GM03348 (cell line): ENCODE measurements at places on chromosomes 13 and 19.

DNA sequence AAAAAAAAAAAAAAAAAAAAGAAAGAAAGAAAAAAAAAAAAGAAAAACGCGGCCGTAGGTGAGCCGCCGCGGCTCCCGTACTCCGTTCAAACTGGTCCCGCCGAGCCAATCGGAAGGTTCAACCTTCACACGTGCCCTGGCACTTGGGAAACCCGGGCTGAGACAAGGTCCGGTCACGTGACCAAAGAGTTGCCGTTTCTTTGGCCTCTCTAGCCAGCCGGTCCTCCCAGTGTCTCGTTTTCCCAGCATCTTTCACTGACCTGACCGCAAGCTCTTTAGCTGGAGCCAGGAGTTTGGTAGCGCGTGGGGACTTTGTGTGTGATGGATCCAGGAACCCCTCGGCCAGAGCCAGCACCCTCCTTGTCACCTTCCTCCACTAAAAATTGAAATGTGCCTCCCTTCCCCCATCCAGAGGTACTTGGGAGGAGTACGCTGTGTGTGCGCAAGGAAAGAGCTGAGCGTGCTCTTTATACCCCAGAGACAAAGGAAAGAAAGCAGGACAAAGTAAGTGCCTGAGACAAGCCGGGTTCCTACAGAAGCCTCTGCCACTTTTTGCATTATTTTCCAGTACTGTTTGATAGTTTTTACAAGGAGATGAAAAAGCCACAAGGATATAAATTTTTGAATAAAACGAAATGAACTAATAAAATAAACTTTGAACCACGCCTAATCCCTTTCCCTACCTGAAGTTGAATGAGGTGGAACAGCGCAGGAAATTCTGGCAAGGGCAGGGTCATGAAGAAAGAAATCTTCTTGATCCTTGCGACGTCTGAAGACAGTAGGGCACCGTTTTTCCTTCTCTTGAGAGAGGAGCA lies 959 bp downstream of the TNPO2 start:
- peak; percentile 97 for DNase-seq

DNA sequence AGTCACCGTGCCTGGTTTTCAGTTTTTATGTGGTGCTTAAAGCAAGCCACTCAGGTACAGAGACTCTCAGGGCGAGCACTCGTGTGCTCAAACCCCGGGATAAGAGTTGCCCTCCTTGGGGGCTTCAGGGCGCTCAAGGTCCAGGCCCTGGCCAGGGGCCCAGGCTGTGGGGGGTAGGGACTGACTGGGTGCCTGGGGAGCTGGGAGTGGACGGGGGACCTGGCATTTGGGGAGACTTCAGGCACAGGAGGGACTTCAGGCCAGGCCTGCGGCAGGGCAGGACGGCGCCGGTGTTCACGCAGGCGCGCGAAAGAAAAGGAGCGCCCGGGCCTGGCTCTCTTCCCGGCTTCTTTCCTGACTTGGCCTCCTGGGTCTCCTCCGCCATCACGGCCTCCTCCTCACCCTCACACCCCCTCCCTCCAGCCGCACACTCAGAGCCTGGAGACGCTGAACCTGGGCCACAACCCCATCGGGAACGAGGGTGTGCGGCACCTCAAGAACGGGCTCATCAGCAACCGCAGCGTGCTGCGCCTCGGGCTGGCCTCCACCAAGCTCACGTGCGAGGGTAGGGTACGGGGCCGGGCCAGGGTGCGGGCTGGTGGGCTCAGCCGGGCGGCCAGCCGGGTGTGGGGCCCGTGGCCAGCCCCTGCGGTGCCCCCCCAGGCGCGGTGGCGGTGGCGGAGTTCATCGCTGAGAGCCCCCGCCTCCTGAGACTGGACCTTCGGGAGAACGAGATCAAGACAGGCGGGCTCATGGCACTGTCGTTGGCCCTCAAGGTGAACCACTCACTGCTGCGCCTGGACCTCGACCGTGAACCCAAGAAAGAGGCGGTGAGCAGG lies 16.1 kb downstream of the NKPD1 start:
- DNase-seq: no peak

DNA sequence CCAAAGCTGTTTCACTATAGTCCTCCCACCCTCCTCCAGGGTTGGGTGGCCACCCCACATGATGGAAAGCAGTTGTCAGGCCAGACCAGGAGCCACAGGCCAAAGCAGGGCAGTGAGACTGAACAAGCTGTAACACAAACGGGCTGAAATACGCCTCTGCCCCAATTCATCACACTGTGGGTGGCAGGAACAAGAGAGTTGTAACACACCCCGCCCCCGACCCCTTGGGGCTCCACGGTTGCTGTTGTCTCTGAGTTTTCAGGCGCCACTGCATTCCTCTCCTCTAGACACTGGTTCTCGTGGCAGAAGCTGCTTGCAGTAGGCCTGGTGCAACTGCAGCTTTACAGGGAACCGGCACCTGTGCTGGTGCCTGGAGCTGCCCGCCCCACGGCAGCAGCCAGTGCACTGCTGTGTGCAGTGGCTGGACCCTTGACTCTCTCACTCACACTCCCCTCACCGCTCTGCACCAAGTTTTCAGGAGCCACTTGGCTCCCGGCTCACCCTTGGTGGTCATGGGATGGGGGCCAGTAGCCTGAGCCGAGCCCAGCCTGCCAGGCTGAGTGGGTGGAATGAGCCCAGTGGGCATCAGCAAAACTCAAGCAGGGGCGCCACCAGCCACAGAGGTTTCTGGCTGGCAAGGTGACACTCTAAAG lies 1314.5 kb upstream of the MIR17HG start:
- no peak for DNase-seq

DNA sequence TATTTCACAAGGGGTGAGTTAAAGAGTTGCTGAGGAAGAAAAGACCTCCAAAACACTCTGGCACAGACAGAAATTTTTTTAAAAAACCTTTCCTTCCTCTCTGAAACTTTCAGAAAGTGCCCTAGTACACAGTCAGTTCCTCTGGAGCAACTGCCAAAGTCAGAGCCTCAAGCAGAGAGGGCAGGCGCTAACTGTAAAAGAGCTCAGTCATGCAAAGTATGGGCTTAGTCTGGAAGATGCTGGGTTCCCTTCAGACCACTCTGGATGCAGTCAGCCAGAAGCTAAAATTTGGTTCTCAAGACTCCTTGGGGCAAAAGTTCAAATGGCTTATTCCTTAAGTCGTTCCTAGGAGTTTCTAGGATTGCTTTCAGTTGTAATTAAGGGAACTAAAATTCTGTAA lies 671.6 kb downstream of the PCDH9 start:
- DNase-seq: no peak

GRCh38 chr13:36778083-36778671 lies 40.8 kb upstream of the RFXAP start:
- peak; percentile 27 for DNase-seq

- no peak for DNase-seq
Measured at GRCh38 chr19:5246554-5247155, 94.0 kb downstream of the PTPRS start.

- peak; percentile 99 for DNase-seq
Measured at GRCh38 chr19:48492925-48493717, 18.5 kb downstream of the LMTK3 start.

DNA sequence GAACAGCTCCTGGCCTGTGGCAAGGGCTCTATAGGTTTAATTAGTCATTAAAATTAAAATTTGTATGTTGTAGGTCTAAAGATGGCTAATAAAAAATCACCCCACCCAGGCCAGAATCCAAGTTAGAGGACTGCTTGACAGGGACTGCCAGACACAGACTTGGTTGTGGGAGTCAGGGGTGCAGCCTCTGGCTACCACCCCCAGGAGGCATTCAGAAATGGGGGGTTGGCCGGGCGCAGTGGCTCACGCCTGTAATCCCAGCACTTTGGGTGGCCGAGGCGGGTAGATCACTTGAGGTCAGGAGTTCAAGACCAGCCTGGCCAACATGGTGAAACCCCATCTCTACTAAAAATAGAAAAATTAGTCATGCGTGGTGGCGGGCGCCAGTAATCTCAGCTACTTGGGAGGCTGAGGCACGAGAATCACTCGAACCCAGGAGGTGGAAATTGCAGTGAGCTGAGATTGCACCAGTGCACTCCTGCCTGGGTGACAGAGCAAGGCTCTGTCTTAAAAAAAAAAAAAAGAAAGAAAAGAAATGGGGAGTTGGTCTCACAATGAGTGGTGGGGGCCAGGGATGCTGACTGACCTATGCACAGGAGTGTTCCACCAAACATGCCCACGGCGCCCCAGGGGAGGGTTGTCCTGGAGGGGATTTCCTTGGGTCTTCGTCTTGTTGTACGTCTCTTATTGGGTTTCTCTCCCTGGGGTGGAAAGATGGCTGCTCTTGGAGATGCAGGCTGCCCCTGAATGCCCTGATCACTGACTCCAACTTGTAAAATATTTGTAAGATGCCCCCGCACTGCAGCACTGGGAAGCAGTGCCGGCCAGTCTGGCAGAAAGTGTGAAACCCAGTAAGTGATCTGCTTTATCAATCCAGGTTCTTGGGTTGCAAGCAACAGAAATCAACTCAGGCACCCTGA lies 68.8 kb downstream of the SIPA1L3 start:
- DNase-seq: no peak

GRCh38 chr19:12314553-12314952 lies 18.9 kb downstream of the ZNF563 start:
- no peak for DNase-seq

DNA sequence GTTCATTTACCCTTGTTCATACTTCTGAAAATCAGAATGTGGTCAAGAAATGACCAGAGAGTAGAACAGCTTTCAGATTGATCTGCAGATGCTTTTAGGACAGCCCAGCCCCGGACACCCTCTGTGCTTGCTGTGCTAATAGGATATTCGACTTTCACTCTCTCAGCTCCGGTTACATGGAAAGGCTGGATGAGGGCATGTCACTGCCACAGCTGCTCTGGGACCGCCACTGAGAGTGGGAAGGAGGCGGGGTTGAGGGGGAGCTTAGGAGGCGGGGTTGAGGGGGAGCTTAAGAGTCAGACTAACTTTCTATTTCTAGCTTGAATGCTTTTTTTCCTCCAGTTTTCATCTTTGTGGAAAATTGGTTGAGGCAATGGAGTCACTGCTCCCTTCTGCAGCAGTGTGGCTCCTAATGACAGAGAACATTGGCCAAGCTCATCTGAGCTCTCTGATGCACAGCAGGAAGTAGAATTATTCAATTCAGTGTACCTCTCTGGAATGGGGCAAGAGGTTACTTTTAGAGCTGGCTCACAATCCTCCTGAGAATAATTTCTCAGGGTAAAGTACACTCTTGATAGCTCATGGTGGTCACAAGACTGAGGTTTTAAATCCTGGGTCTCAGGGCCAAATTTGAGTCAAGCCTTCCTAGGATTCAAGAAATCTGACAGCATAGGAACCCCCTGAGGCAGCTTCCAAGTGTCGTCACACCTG lies 74.6 kb upstream of the NPAS1 start:
- DNase-seq: peak; percentile 81

DNA sequence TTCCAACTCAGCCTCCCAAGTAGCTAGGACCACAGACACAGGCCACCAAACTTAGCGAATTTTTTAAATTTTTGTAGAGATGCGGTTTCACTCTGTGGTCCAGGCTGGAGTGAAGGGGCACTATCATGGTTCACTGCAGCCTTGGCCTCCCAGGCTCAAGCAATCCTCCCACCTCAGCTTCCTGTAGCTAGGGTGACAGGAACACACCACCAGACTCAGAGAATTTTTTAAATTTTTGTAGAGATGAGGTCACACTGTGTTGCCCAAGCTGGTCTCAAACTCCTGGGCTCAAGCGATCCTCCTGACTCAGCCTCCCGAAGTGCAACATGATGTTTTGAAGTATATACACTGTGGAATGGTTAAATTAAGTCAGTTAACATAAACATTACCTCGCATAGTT lies 263.6 kb downstream of the OXGR1 start:
- DNase-seq: no peak

- no peak for DNase-seq
Measured at GRCh38 chr13:89827552-89827951, 1519.9 kb upstream of the MIR17HG start.

GRCh38 chr19:5690955-5691821 lies 1.1 kb downstream of the RPL36 start:
- DNase-seq: peak; percentile 64

DNA sequence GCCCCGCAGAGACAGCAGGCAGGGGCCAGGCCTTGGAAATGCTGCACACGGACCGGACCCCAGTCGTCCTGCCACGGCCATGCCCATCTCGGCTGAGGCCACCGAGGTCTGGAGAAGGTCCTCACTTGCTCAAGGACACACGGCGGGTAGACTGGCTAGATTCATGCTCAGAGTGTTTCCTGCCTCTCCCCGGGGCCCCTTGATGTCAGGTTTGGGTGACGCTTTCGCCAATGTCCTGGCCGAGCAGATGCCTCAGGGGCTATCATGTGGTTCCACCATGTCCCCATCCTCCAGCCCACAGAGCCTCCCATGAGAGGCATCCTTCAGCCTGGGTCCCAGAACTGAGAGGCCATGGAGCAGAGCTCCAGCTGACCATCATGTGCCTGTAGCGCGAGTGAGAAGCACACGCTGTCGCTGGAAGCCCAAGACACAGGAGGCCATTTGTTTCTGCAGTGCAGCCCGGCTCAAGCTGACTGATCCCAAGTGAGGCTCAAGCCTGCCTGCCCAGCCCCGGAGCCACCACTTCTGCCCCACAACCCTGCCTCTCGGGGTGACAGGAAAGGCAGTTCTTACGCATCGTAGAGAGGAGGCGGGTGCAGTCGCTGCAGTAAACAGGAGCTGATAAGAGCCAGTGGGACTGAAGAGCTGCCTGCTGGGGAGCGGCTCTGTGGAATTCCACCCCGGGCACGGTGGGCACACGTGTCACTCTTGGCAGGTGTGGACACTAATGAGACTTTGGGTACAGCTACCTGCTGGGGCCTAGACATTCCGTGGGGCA lies 53.9 kb upstream of the GAS6 start:
- DNase-seq: no peak

DNA sequence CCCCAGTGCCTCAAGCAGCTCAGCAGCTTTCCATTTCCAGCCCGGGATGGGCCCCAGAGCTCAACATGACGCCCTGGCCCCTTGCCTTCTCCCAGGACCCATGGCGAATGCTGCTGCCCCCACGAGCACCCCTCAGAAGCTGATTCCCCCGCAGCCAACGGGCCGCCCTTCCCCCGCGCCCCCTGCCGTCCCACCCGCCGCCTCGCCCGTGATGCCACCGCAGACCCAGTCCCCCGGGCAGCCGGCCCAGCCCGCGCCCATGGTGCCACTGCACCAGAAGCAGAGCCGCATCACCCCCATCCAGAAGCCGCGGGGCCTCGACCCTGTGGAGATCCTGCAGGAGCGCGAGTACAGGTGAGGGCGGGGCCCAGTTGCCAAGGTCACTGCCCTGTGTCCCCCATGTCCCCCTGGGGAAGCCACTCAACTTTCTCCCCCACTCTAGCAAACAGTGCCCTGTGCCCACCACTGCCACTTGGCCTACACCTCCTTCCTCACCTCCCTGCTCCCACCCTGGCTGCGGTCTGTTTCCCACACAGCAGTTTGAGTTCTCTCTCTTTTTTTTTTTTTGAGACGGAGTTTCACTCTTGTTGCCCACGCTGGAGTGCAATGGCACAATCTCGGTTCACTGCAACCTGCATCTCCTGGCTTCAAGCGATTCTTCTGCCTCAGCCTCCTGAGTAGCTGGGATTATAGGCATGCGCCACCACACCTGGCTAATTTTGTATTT lies 26.9 kb downstream of the SMARCA4 start:
- DNase-seq: no peak

- DNase-seq: no peak
Measured at GRCh38 chr19:56441206-56441792, 35.8 kb downstream of the ZNF667 start.

- DNase-seq: peak; percentile 63
Measured at GRCh38 chr19:4597975-4598671, 38.6 kb upstream of the SEMA6B start.
